NCI-H1092 treated with DMSO at 0.1 percent for 48 hours (cell line): ENCODE measurements at places on chromosomes 1 and 21.

- DNase-seq, result no peak
These were observed 22.9 kb downstream of the RNU1-1 start for GRCh38 chr1:16491056-16491675.

DNA sequence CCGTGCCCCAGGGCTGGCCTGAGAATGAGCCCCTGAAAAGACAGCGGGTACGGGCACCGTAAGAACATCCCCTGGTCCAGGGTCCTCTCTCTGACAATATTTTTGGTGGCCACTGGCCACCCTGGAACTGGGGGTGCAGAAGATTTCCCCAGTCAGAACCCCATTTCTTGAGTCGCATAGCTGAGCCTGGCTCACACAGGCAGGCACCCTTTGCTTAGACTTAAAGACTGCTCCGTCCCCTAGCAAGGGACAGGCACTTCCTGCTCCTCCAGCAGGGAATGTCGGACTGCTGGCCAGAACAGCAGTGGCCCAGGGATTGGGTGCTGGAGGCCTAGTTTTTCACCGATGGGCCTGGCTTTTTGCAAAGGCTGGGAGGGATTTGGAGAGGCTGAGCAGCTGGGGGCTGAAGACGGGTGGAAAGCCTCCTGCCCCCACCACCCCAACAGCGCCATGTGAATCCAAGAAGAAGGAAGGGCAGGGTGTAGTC, 4.3 kb downstream of the OLIG2 start:
- no peak for DNase-seq

DNA sequence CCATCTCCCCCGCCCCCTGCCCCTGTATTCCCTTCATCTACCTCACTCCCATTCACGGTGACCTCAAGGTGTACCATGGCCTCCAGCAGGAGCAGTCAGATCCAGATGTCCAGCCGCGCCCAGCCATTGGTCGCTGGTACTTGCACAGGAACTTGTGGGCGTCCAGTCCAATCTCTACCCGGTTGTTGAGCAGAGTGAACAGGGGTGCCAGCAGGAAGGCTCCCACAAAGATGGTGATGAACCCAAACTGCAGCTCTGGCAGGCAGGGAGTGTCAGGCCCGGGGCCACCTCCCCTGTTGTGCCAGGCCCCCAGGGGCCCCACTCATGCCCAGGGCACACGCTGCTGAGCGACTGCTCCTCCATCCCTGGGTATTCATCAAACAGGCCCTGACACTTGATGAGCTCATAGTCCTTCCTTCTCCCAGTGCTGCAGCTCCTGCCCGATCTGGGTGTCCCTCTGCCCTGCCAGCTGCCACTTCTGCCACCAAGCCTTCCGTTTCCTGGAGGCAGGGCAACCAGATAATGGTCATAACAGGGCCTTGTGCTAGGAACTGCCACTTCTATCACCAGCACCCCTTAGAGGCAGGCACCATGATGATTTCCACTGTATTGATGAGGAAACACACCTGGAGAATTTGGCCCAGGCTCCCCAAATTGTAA, 5.7 kb upstream of the ARHGEF19 start:
- no peak for DNase-seq

DNA sequence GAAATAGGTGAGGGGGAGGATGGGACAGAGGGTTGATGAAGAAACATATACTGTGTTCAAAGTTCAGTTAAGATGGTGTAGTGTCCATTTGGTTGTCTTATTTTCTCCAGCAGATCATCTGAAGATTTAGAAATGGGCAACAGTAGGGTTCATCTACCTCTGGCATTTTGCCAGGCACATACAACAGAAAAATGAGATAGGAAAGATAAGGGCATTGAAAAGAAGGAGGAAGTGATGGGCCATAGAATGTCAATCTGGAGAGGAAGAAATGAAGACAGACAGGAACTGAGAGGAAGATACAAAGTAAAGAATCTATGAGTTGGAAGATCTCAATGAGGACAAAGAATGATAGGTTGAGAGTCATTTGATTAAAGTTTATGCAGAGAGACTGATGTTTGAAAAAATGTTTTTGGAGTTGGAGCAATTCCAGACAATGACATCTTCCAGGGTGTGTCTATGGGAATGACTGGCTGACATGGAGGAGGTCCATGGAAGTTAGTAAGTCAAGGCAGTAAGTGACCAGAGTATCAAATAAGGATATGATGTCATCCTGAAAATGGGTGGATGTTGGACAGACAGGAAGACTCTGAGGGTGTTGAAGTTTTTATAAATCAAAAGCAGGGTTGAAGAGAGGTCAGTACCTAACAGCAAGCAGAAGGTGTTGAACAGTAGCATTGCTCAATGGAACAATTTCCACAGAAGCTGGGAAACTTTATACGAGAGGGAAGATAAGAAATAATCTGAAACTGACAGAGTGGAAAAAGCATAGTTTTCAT, 18.7 kb upstream of the CD55 start:
- DNase-seq, result no peak

DNA sequence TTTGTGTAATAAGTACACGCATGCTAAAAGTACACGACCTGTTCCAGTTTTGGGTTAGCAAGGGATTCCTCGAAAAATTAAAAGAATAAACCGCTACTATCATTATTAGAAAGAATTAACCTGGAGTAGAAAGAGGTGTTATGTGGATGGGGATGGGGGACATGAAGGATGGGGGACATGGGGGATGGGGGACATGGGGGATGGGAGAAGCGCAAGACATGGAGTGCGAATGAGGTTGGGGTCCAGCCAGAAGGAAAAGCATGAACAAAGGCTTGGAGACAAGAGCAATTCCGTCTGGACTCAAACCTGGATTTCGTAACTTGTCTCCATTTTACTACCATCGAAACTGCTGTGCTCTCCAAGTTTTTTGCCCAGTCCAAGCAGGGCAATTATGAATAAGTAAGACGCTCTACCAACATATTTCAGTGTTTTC, 591 bp upstream of the KDM1A start:
- DNase-seq, result no peak

DNA sequence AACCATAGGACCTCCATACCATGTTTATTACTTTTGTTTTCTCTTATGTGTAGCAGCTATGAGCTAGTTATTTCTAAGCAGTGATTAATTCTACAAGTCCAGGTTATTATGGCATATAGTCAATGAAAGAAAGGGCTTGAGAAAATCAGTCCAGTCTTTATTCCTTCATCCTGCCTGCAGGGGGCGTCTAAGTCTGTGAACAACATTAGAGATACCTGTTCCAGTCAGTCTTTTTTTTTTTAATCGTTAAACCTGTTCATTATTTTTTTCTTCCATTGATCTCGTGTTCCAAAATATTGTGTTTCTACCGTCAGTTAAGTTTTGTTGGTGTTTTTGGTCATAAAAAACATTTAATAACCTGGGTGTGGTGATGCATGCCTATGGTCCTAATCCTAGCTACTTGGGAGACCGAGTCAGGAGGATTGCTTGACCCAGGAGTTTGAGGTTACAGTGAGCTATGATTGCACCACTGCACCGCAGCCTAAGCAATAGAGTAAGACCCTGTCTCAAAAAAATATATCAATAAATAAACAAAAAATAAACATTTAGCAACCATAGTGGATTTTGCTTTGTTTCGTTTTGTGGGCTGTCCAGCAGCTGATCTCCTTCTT, 29.4 kb upstream of the CD2 start:
- peak; percentile 69 for DNase-seq

DNA sequence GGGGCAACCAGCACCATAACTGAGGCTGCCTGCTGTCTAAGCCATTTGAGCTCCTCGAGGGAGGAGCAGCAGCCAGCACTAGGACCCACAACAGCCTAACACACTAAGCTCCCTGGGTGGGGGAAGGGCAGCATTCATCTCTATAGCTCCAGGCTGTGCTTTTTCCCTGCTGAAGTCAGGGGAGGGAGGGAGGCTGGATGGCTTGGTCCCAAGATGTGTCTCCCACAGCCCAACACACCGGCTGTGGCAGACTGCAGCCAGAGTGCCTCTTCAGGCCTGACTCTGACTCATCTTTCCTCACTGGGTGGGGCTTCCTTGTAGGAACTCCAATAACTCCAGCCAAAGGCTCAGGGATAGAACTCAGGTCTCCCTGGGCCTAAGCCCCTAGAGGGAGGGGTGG, 296.3 kb downstream of the PRDM2 start:
- no peak for DNase-seq

DNA sequence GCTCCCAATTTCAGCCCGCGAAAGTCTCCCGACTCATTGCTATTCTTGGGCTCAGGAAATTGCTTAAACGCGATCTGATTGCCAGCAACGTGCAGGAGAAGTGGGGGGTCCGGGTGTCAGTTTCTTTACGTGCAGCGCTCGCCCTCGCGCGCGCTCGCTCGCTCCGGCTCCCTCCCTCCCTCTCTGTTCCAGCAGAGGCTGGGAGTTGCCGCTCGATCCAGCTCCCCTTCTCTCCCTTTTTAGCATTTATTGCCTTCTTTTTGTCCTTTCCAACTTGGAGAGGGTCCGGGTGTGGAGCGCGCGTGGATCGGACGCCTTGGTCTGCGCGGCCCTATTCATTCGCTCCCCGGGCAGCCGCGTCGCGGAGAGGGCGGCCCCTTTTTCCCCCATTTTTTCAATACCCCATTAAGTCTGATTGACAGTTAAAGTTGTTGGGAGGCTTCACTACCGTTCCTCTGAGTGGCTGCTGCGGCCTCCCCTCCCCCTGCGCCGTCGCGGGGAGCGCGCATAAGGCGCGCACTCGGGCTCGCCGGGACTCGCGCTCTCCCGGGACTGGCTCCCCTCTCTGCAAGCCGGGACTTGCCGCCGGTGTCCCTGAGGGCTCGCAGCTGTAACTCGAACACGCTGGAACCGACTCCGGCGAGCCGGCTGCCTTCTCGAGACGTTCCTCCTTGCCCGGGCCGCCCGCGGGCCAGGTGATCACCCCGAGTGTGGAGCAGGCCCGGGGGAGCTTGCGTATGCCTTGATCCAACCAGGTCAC, at the start of gene DHRS3:
DHRS3 (minus strand) TSS at position 310 of the 760 bp plus-strand sequence. CDS start 862 bp downstream, outside the sequence.
- peak; percentile 92 for DNase-seq

- peak; percentile 96 for DNase-seq
These were observed 8.7 kb downstream of the PROX1 start for GRCh38 chr1:213996320-213997037.

- DNase-seq, result peak; percentile 4
These were observed 74.2 kb upstream of the COX20 start for GRCh38 chr1:244761279-244761678.

DNA sequence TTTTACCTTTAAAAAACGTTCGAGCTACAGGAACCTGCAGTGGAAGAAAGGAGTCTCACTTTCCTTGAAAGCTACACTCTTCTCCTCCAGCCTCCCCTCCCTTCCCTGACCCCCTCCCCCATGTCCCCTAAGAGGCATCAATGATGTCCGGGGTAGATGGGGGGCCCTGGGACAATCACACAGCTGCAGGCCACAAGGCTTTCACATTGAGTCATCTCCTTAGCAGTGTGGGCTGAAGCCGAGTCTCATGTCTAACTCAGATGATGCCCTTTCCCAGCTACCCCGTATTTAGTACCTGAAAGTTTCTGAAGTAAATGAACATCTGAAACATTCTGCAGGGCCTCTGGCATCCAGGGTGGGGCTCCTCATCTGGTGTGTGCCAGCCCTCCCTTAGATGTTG, 6.3 kb upstream of the GPR25 start:
- DNase-seq, result no peak

DNA sequence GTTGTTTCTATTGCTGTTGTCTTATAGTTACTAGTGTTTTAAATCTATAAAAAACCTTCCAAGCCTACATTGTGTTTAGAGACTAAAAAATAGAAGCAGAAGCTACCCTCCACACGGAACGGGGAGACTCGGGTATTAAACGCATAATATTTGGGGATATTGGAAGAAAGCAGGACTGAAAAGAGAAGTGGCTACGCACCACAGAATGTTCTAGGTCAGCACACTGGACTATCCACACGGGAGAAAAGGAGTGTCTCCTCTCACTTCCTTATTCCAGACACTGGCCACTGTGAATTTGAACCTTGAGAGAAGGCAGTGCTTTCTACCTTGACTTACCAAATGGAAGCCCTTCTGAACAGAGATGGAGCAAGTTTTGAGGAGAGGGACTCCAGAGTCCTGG, 1.0 kb upstream of the OR10J4 start:
- no peak for DNase-seq

DNA sequence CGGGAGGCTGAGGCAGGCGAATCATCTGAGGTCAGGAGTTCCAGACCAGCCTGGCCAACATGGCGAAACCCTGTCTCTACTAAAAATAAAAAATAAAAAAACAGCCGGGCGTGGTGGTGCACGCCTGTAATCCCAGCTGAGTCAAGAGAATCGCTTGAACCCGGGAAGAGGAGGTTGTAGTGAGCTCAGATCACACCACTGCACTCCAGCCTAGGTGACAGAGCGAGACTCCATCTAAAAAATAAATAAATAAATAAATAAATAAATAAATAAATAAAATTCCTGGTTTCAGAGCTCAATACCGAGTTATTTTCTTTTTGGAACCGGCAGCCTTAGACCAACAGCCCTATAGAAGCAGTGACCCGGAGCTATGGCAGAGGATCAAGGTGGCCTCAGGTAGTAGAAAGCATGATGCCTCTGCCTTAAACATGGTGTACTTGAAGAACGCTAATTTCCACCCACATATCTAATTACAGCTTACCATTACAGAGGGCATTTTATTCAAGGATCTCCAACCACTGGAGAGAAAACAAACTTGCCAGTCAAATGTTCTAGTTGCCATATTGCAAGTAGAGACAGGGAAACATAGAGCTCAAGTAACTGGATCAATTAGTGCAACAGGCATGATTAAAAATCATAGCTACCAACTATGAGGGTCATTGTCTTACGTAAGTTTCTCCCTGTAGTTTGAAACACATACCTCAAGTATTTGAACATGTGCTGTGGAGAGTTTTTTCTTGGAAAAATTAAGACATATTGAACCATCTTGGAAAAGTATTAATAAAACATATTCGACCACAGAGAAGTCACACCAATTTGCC, 2.0 kb upstream of the ENAH start:
- DNase-seq, result peak; percentile 15

DNA sequence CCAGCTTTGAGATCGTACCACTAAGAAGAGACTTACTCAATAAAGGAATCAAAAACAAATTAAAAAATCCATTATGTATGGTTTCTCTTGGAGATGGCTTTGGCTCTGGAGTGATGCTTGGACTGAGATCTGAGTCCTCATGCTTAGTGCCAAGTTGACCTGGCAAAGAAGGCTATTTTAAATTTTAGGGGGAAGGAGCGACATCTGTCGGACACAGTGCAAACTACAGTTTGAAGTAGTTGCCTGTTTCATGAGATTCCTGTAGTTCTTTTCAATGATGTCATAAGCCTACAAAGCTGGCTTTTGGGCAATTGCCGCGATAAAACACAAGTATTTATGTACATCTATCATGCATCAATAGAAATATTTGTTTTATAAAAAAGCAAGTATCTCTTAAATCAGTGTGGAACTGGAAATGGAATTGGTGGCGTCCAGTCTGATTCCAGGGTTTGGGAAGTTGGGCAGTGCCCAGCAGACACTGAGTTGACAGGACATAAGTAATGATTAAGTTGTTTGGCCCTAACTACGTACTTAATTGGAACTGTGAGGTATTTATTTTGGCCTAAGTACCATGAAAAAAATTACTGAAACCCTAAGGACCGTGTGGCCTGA, 50.0 kb downstream of the TBCE start:
- DNase-seq, result peak; percentile 59

DNA sequence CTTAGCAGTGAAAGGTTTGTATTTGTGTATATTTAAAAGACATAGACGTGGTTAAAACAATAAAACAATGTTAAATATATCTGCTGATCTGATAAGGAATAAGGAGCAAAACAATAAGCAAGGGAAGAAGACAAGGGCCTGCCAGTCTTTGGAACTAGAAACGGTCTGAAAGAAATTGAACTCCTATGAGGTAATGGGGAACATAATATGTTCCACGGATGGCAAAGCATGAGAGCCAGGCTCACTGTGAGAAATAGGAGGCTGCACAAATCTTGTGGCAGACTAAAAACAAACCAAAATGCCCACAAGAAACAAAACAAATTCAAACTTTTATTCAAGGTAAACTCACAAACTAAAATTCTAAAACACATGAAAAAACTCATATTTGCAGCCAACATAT, 150.5 kb downstream of the NTMT2 start:
- no peak for DNase-seq

GRCh38 chr1:234001817-234002216, 97.3 kb downstream of the SLC35F3 start:
- no peak for DNase-seq
